Stimulated activated CD4-positive, alpha-beta T cell treated with anti-CD3 and anti-CD28 coated beads, Interleukin-4, amount 100 ng/mL, for 24 hours (primary cell): ENCODE measurements at places on chromosomes 1 and 21.

DNA sequence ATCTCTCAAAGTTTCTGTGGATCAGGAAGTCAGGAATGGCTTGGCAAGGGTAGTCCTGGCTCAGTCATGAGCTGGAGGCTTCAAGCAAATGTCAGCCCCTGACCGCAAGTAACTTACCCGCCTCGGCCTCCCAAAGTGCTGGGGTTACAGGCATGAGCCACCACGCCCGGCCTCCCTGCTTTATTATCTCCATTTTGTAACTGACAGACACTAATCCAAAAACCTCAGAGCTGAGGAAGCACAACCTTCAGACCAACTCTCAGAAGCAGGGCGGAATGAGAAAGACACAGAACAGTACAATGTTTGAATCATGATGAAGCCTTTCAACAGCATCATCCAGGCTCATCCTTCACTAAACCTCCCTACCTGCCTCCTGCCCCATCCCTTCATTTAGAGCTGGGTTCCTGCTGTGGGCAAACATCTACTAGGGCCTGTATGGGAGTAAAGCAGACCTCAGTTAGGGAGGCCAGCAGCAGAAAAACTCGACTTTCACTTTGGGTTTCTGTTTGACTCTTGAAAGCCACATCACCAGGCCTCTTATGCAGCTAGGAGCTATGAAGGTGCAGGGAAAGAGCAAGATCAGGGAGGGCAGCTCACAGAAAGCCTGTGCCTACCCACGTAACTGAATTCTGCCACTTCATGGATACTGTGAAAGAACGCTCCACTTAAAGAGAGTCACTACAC is 84.4 kb upstream of the RAB4A start:
- DNase-seq, result peak; percentile 15

DNA sequence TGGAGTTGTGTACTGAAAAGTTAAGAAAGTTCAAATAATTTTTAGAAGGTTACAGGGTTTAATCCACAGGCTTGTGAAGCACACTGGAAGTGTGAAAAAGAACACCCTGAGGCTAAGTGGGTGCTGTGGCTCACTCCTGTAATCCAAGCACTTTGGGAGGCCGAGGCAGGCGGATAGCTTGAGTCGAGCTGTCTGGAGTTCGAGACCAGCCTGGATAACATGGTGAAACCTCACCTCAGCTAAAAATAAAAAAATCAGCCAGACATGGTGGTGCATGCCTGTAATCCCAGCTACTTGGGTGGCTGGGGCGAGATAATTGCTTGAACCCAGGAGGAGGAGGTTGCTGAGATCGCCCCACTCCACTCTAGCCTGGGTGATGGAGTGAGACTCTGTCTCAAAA is 9.8 kb downstream of the TXNIP start:
- DNase-seq, result no peak

DNA sequence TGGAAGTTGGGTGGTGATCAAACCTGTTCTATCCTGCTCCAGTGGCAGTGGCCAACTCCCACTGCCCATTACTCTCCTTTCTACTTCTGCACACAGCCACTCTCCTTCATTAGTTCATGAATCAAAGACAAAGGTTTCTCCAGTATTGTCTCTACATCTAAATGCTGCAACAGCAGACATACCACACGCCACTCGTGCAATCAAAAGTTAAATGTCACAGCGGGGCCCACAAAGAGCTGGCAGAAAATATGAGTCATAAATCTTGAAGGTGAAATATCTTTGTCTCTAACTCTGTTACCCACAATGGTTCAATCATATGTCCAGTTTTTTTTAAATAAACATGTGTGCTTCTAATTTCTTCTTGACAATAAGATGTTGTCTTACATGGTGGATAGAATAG is 13.3 kb downstream of the APCS start:
- no peak for DNase-seq

GRCh38 chr1:226371027-226371694 is 36.7 kb downstream of the PARP1 start:
- DNase-seq, result no peak

DNA sequence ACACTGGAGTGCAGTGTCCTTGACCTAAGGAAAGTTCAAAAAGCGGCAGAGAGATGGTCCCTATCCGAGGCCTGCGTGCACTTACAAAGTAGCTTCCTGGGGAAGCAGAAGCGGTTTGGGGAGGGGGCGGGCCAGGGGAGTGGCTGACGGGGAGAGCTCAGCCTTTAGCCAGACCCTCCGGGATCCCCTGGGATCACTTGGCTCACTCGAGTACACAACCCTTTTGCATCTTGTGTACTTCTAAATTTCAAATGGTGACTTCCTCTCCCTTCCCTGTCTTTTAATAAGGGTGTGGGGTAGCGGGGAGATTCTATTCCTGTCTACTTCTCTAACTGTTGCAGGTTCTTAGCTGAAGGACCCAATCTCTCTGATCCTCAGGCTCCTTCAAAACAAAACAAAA is 18.1 kb upstream of the SNX27 start:
- no peak for DNase-seq

GRCh38 chr1:214493126-214493796 is 58.1 kb downstream of the PTPN14 start:
- no peak for DNase-seq

DNA sequence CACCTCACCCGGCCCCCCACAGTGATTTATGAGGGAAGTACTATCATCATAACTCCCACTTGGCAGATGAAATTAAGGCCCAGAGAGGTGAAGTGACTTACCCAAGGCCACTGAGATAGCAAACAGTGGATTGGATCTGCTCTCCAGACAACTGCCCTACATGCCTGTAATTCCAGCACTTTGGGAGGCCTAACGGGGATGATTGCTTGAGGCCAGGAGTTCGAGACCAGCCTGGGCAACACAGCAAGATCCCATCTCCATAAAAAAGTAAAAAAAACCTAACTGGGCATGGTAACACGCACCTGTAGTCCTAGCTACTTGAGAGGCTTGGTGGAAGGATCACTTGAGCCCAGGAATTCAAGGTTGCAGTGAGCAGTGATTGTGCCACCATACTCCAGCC is 14.2 kb upstream of the RNF19B start:
- DNase-seq, result no peak

DNA sequence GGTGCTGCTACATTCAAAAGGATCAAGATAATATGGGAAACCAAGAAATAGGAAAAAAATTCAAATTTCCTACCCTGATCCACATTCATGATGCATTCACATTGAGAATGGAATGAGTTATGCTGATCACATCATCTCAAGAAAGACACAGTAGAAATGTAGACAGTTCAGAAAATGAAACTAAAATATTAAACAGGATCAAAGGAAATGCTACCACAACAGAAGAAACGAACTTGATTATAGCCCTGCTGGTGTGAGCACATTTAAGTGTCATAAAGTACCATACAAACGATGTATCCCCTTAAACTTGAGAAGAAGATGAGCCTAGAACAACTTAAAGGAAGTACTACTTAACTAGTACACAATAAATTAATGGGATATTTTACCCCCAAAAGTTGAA is 21.3 kb downstream of the SYDE2 start:
- no peak for DNase-seq

DNA sequence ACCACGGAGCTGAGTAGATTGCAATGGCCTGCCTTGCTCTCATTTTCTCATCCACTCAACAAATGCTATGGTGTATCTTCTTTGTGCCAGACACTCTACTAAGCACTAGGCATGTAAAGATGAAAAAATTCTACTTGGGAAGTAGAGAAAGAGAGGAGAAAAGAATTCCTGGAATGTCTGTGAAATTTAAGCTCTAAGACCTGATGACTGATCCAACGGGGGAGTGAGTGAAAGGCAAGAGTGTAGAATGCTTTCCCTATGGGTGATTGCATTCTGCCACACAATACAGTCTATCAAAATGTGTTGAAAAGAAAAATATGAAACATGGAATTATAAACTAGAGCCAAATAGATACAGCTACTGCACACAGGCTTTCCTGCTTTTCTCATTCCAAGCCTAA is 82.3 kb downstream of the CYYR1 start:
- DNase-seq, result no peak

DNA sequence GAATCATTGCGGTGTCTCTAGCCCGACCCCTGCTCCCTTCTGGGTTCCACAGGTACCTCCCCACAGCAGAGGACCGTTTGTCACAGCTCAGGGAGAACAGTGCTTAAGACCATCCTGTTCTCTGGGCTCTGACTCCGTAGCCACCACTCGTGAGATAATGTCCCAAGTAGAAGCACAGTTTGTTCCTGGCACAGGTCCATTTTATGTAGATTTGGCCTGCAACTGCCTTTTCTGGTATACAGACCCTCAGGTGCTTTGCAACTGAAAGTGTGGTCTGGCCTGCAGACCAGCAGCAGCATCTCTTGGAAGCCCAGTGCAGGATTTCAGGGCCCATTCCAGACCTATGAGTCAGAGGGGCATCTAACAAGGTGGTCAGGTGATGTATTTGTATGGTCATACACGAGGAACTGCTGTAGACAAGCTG is 28.4 kb upstream of the TMEM125 start:
- DNase-seq, result no peak

DNA sequence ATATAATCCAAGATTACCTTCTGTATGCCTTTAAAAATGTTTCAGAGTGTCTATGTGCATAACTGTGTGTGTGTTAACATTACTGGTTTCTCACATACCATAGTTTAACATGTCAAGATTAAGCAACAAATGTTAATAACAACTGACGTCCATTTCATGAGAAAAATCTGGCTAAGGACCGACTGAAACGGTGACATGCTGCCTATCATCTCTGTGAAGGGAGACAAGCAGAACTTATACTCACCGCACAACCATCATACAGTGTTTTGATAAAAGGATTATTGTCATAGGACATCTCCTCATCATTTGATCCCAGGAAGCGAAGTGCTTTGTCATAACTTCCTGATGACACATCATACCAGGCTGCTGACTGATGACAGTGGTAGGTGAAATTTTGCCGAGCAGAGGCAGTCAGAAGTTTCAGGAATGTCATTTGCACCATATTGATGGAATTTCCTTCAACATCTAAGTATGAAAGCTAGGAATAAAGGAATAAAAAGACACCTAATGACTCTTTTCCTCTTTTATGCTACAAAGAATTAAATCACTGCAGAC is 228.8 kb downstream of the COL11A1 start:
- DNase-seq, result no peak

DNA sequence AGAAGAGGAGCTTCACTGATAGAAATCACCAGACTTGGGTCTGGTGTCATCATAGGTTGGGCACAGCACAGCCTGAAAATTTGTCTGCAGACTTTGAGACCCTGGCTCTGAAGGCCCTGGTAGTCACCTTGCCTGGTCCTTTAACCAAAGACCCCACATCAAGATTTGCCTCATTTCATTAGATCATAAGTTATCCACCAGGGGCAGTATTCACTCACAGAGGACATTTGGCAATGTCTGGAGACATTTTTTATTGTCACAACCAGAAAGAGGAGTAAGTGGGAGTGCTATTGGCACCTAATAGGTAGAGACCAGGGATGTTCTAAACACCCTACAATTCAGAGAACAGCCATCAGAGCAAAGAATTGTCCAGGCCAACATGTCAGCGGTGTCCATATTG is 22.1 kb upstream of the PAX7 start:
- DNase-seq, result no peak

DNA sequence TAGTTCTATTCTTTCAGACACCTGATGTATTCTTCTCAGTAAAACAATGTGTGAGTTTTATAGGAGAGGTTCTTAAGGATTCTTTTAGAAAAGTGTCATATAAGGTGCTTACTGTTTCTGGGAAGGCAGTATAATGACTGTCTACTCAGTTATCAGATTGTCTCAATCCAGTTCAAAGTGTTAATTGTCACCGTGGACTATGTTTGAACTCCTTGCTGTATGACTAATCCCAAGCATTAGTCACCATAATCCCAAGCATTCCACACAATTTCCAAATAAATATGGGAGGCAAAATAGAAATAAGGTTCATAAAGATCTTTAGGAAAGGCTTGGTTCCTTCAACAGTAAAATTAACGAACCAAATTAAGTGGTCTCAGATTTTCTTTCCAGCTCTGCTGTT is 342.1 kb upstream of the NR5A2 start:
- DNase-seq, result no peak

GRCh38 chr21:42125571-42126544 is 54.7 kb downstream of the UMODL1 start:
- DNase-seq, result no peak

GRCh38 chr1:162485236-162485635 is 12.4 kb upstream of the UHMK1 start:
- no peak for DNase-seq

DNA sequence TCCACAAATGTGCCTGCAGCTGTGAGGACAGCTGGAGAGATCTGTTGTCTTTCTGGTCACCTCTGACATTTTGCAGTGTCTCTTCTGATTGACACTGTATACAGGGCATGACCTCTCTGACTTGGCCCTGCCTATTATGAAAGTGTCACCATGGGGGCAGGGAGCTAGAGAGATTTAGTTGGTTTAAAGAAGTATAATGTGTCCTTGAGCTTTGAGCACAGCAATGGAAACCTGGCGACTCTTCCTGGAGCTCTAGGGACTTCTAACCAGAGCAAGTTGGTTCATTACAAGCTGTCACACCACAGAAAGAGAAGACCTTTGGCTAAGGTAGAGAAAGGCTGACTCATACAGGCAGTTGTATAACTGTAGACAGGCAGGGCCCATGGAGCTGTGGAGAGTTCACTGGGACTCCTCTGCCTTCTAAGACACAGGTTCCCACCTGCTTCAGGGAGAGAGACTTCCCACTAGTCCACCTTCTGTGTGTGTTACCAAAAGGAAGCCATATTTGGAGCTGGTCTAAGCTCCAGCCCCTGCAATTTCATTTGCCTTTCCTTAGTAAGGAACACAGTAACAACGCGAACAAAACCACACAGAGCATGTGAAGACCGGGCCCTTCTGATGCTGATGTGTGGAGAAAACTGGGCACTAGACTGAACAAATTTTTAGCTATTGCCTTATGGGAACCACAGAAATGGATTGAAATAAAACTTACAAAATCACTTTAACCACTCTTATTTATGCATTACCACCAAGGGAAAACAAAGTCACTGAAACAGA is 90.5 kb upstream of the ADAR start:
- no peak for DNase-seq

DNA sequence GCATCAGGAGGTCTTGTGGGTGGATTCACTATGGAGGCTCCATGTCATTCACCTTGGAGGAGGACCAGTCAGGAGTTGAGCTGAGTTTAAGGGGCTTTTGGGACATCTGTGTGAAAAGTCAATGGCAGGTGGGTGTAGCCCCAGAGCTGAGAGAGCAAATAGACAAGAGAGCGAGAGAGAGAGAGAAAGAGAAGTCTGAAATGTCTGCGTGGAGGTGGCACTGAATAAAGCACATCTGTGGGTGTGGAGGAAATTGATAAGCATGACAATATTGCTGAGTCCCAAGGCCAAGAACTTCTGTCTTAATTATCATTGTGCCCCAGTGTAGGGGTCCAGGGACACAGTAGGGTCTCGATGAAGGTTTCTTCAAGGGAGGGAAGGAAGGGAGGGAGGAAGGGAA is 79.5 kb upstream of the VAMP3 start:
- no peak for DNase-seq

GRCh38 chr1:79613046-79613445 is 606.5 kb upstream of the ADGRL4 start:
- DNase-seq, result no peak

GRCh38 chr1:32337855-32338636 is 2.0 kb upstream of the MARCKSL1 start:
- DNase-seq, result no peak

- no peak for DNase-seq
These were observed 38.3 kb upstream of the PAX7 start for GRCh38 chr1:18592368-18592767.

- no peak for DNase-seq
These were observed 28.9 kb downstream of the INAVA start for GRCh38 chr1:200923601-200924000.

GRCh38 chr1:183945428-183946319 is 91.9 kb downstream of the COLGALT2 start:
- DNase-seq, result no peak
